ENCODE measurements at places on chromosomes 7 and 10. TPM values are rescaled to one million over a fixed set of nuclear protein-coding genes. Genes with fewer than 3 reads are reported as not detected.

CPA1 gene
- not detected for polyA plus RNA-seq

NXPH1 gene
- polyA plus RNA-seq, result 24.9 TPM

GPER1 gene
- not detected for polyA plus RNA-seq

HMX2 gene
- polyA plus RNA-seq, result not detected

ATOH7 gene
- polyA plus RNA-seq, result 3.0 TPM

CBLL1 gene
- polyA plus RNA-seq, result 10.2 TPM

FLNC gene
- 0.36 TPM for polyA plus RNA-seq

GNGT1 gene
- not detected for polyA plus RNA-seq

PHYH gene
- 9.1 TPM for polyA plus RNA-seq

SLC26A5 gene
- not detected for polyA plus RNA-seq

SPDYE6 gene
- polyA plus RNA-seq, result not detected

WEE2 gene
- 0.34 TPM for polyA plus RNA-seq

NUTM2D gene
- polyA plus RNA-seq, result 8.2 TPM

Data from neural cell (in vitro differentiated cells).